ENCODE measurements at places on chromosomes 5 and 9. TPM values are rescaled to one million over a fixed set of nuclear protein-coding genes. Genes with fewer than 3 reads are reported as not detected.
A peak's percentile ranks its signal among the peaks of the same experiment; 100 is the strongest.

The ANKRD34B gene
- total RNA-seq, result not detected

The BRD8 gene
- total RNA-seq, result 38.5 TPM

GRCh38 chr9:126303488-126303887, 23.1 kb upstream of the MVB12B start:
- H3K27ac ChIP-seq, result no peak overlapping the region
- peaks cover 7% of the 10 kb centered on the region for H3K27me3 ChIP-seq
- DNase-seq, result no peak
- no peaks in the 10 kb centered on the region for H3K4me1 ChIP-seq
- H3K36me3 ChIP-seq, result no peaks in the 10 kb centered on the region

- H3K27ac ChIP-seq, result no peak overlapping the region
- no peak for DNase-seq
- H3K4me3 ChIP-seq, result no peak overlapping the region
- H3K27me3 ChIP-seq, result no peaks in the 10 kb centered on the region
- H3K36me3 ChIP-seq, result no peaks in the 10 kb centered on the region
Measured at GRCh38 chr9:87954230-87954629, 20.1 kb downstream of the CDK20 start.

GRCh38 chr5:9176641-9177040, 369.2 kb downstream of the SEMA5A start:
- DNase-seq, result no peak
- H3K4me1 ChIP-seq, result peaks cover 12% of the 10 kb centered on the region
- no peaks in the 10 kb centered on the region for H3K27me3 ChIP-seq
- no peaks in the 10 kb centered on the region for H3K36me3 ChIP-seq
- no peak overlapping the region for H3K27ac ChIP-seq
- H3K4me3 ChIP-seq, result no peak overlapping the region

The ANKRD20A1 gene
- total RNA-seq, result under 0.01 TPM

DNA sequence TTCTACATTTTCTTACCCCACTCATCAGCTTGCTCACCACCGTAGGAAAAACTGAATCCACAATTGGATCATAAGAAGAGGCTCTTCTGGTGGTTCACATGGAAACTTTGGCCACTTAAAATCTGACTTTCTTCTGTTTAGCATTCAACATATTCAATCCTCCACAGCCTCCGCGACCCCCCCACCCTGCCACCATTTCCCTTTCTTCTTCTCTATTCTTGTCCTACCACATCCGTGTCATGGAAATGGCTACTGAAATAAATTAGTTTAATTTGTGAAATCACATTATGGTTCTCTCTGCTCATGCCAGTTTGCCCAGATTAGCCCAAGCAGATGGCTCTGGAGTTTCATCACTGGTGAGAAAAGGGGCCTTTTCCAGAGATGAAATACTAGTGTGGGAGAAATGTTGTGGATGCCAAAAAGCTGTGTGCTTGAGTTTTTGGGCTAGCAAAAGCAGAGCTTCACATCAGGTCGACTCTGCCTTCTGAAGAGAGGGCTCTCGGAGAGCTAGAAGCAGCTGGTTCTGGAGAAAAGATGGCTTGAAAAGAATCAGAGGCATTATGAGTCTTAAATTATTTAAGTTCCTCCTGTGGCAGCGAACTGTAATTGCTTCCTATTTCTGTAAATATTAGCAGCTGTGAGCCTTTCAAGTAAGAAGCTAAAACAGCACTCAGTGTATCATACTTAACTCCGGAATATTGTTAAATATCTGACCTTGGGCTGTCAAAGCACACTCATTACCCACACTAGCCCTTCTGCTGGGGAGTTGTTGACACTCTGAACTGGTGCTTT, 107.1 kb downstream of the MAT2B start:
- no peaks in the 10 kb centered on the region for H3K36me3 ChIP-seq
- peaks cover 2% of the 10 kb centered on the region for H3K4me1 ChIP-seq
- peak; percentile 26 for DNase-seq
- no peak overlapping the region for H3K27ac ChIP-seq
- H3K27me3 ChIP-seq, result no peaks in the 10 kb centered on the region
